Activated CD8-positive, alpha-beta T cell treated with anti-CD3 and anti-CD28 coated beads for 36 hours (primary cell): ENCODE measurements at places on chromosomes 3 and 15. TPM values are rescaled to one million over a fixed set of nuclear protein-coding genes. Genes with fewer than 3 reads are reported as not detected.

- H3K27me3 ChIP-seq = peaks cover 9% of the 10 kb centered on the region
- H3K27ac ChIP-seq = no peak overlapping the region
- no peaks in the 10 kb centered on the region for H3K4me1 ChIP-seq
- peaks cover 4% of the 10 kb centered on the region for H3K36me3 ChIP-seq
- H3K4me3 ChIP-seq = no peak overlapping the region
Observed at GRCh38 chr3:149449182-149449581, 25.3 kb upstream of the TM4SF4 start.

DNA sequence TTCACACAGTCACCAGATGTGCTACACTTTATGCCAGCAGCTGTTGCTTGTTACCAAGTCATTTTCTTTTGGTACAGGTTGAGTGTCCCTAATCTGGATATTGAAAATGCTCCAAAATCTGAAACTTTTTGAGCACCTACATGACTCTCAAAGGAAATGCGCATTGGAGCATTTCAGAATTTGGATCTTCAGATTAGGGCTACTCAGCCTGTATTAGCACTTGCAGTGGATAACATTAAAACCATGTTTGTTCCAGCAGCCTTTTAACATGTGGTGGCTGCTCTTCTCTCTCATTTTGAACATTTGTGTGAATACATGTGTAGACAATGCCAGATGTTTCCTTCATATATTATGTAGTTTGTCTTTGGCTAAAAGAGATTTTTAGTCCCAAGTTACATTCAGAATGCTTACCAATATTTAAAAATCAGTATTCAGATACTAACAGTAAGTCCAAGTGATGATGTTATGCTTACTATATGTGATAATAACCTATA is 230.9 kb upstream of the UBE2E1 start:
- no peaks in the 10 kb centered on the region for H3K4me1 ChIP-seq
- no peak overlapping the region for H3K27ac ChIP-seq
- H3K4me3 ChIP-seq = no peak overlapping the region
- H3K36me3 ChIP-seq = peaks cover 3% of the 10 kb centered on the region
- no peaks in the 10 kb centered on the region for H3K27me3 ChIP-seq
- no peak for DNase-seq

DNA sequence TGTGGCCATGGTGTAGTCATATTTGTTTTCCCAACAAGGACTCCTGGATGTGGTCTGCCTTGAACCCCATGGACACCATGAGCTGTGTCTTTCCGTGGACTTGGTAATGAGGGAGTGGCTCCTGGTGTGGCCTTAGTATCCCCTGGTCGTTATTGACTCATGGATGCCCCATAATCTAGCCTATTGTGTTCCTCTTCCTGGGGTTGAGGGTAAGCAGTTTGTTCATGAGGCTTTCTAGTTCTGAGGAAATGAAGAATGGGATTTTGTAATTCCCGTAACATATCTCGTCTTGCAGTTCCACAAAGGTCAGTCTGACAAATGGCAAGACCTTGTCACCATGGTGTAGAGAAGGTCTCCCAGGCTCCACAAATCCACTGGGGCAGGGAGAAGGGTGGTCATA is 22.6 kb downstream of the RAB7A start:
- H3K27ac ChIP-seq = no peak overlapping the region
- no peak overlapping the region for H3K4me3 ChIP-seq
- no peaks in the 10 kb centered on the region for H3K27me3 ChIP-seq
- peaks cover 57% of the 10 kb centered on the region for H3K4me1 ChIP-seq
- no peak for DNase-seq

The FETUB gene
- total RNA-seq = not detected

The KCNAB1 gene
- total RNA-seq = not detected

The A4GNT gene
- not detected for total RNA-seq
